ENCODE measurements at places on chromosomes 12 and 14.
A peak's percentile ranks its signal among the peaks of the same experiment; 100 is the strongest.

DNA sequence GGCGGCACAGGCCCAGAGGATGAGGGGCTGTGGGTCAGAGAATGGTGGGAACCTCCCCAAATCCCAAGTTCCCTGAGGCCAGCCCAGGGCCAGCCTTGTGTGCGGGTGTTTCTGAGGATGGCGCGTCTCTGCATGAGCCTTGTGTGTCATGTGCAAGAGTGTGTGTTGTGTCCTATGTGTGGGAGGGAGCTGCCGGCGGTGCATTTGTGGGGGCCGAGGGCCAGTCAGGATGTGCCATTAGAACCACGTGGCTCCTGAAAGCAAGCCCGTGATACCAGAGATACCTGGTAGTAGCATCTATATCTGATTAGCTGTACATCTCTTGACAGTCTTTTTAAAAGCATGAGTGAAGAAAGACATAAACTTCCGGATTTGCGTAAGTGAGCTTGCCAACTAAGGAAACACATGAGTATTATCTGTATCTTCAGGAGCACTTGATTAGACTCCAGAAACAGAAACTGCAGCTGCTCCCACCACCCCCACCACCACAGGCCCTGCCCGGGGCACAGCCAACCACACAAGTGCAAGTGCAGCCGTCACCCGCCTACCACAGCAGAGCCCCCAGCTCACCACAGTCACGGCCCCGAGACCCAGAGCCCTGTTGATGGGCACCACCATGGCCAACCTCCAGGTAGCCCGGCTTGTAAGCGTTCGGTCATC, 19.2 kb downstream of the DDX51 start:
- no peak for DNase-seq

GRCh38 chr14:96626916-96627315, 124.7 kb downstream of the PAPOLA start:
- DNase-seq, result no peak

DNA sequence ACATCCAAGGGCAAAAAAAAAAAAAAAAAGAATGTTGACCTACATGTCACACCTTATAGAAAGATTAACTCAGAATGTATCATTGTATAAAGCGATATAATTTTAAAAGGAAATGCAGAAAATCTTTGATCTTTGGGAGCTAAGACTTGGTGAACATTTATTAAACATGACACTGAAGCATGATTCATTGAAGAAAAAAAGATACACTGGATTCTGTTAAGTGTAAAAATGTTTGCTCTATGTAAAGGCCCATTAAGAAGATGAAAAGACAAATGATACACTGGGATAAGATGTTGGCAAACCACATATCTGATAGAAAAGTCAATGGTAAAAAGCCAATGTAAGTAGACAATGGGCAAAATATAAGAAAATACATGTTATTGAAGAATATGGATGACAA, 1131.0 kb downstream of the AACS start:
- DNase-seq, result no peak

- DNase-seq, result no peak
Measured at GRCh38 chr14:53523226-53523625, 370.1 kb upstream of the DDHD1 start.

GRCh38 chr14:71414631-71415403, 507.6 kb downstream of the PCNX1 start:
- no peak for DNase-seq

DNA sequence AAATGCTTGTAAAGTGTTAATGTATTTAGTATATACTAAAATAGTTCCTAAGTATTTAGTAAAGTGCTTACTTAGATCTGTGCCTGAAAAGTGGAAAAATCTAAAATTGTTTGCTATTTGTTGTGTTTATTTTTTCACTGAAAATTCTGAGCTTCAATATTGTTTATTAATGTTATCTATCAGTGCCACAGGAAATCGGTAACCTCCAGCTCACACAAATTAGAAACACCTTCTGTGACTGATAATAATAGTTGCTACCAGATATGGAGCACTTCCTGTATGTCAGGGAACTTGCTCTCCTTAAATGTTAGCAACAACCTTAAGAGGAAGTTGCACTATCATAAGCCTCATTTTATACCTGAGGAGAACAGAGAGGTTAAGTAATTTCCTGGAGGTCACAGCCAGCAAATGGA, 723 bp upstream of the LRP10 start:
- DNase-seq, result no peak

DNA sequence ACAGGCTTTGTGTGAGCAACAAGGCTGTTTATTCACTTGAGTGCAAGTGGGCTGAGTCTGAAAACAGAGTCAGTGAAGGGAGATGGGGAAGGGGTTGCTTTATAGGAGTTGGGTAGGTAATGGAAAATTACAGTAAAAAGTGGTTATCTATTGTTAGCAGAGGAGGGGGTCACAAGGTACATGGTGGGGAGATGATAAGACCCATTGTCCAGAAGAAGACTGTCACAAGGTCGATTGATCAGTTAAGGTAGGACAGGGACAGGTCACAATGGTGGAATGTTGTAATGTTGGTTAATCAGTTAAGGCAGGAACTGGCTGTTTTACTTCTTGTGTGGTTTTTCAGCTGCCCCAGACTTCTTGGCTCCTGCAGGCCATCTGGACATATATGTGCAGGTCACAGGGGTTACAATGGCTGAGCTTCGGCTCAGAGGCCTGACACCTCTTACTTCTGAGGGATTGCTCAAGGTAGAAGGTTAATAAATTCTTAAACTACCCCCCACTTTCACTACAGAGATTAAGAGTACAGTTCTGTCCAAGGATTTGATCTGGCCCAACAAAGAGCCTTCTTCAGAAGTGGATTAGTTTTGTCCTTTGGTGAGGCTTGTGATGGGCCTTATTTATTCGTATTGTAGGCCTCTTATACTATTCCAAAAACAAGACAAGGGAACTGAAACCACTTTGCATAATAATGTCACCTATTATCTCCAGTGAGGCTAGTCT, 13.8 kb upstream of the DHRS4 start:
- no peak for DNase-seq

DNA sequence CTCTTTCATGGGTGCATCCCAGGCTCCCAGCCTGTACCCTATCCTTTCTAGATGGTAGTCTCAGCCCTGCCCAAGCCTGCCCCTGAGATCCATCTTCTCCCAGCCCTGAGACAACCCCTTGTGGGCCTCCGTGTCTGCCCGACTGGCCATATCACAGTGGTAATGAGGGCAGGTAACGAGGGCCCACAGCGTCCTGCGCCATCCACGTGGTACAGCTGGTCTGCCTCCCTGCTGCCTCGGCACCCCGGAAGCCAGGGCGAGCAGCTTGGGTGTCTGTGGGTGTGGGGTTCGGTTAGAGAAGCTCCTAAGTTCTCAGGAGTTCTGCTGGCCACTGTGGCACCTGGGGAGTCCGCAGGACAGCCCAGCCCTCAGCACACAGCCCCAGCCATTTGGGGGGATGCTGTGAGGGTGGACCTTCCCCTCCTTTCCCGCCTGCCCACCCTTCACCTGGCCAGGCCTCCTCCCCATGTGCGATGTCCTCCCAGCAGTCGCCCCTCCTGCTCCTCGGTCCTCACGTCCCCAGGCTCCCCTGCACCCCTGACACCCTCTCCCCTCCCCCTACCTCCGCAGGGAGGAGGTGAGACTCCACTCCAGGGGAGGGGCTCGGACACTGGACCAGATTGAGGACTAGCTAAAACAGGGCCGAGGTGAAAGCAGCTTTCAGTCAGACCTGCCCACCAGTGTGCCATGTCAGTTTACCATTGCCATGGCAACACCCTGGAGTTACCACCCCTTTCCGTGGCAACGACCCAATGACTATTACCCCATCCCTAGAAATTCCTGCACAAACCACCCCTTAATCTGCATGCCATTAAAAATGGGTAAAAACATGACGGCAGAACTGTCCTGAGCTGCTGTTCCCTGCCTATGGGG, 69.0 kb downstream of the KIF26A start:
- no peak for DNase-seq

- no peak for DNase-seq
Measured at GRCh38 chr12:2692080-2692479, 102.7 kb upstream of the FKBP4 start.

DNA sequence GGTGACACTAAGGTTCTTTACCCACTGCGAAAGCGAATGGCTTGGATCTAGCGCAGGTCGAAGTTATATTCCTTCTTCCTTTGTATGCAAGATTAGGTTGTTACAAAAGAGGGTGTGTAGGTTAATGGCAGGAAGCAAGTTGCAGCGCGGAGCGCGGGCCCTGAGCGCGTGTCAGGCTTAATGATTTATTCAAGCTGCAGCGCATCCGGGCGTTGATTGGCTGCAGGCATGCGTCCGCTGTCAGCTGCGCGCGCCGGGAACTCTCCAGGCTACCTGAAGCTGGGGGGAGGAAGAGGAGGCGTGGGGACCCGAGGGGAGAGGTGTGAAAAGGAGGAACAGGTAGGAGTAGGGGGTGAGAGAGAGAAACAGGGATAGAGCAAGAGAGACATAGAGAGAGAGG, 7.4 kb downstream of the ASCL1 start:
- peak; percentile 98 for DNase-seq

- no peak for DNase-seq
Measured at GRCh38 chr14:100033347-100034075, 31.7 kb upstream of the EVL start.

DNA sequence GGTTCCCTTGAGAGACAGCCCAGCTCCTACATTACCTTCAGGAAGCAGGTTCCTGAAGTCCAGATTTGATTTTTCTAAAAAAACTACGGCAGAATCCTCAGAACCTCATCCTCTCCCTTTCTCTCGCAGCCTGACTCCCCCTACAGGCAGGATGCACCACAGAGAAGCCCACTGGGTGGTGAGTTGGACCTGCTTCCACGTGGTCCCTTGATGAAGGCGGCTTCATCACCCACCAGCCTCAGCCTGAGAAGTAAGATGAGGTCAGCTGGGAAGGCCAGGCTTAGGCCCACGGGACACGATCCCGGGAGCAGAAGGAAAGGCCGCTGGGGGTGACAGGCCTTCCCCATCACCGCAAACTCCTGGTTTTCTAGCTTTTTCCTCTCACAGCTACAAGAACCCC, 83.0 kb downstream of the ACTN1 start:
- no peak for DNase-seq

DNA sequence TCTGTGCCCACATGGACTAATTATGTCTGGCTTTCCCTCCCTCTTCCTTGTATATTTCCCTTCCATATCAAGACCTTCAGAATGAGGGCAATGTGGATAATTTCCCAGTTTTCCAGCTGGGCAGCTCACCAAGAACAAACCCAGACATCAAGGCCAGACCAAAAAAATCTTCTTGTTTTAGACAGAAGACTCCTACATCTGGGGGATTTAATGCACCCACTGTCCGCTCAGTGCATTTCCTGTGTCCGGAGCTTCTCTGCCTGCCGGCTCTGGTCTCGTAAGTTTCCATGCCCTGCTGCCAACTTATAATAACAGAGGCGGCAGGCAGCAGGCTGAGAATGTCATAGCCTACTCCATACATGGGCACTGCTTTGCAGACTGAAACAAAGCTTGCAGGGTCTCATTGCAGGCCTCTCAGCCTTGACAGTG, 207.2 kb upstream of the BCL2L14 start:
- DNase-seq, result no peak

DNA sequence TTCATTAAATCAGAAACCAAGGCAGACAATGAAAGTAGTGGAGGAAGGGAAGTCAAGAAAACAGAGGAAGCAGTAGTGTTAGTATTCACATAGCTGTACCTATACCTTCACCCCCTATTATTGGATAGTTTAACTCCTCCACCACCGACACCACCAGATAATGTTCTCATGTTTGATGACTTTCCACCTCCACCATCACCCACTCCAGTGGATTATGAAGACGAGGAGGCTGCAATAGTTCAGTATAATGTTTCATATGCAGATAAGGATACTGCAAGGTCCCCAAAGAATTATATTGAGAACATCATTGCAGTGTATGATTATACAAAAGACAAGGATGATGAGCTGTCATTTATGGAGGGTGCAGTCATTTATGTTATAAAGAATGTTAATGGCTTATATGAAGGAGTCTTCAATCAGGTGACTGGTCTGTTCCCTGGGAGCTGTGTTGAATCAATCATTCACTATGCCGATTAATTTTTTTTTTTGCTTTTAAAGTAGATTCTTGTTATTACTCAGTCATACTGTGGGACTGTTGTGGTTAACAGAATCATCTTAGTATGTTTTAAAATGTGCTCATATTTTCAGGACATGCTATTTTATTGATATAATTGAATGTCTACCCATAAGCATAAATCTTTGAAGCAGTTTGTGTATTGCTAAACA, 32.2 kb upstream of the KTN1 start:
- no peak for DNase-seq

GRCh38 chr14:67984274-67984673, 164.7 kb downstream of the RAD51B start:
- no peak for DNase-seq

DNA sequence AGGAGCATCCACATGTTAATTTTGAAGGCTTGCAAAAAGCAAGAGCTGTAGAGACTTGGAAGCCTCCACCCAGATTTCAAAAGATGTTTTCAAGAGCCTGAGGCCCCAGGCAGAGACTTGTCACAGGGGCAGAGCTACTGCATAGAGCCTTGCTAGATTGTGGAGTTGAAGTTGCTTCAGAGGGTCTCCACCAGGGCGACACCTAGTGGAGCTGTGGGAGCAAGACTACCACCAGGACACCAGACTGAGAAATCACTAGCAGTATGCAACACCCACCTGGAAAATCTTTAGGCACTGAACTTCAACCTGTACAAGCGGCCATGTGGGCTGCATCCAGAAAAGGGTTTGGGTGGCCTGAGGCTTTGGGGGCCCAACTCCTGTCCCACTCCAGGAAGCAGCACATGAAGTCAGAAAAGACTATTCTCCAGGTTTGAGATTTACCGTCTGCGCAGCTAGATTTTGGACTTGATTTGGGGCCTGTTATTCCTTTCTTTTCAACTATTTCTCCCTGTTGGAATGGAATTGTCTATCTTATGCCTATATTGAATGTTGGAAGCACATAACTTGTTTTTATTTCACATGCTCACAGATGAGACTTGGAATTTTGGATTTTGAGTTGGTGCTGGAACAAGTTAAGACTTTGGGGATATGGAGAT, 508.6 kb downstream of the FLRT2 start:
- DNase-seq, result no peak

- no peak for DNase-seq
Measured at GRCh38 chr12:87406926-87407325, 622.3 kb downstream of the C12orf50 start.

DNA sequence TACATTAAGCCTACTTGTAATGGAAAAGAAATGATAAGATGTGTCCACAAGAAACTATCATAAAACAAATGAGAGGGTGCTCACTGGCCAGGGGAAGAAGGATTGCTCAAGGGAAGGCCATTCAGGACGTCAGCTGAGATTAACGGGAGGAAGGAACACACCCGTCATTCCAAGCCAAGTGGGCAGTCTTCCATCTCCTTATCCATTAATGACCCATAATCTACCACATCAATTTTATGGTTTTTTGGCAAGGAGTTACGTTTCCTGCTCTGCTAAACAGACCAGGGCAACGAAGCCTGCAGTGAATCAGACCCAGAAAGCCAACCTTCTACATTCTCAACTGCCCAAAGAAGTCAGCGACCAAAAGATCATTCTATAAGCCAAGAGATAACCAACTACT, 25.1 kb downstream of the PRKAB1 start:
- DNase-seq, result no peak

DNA sequence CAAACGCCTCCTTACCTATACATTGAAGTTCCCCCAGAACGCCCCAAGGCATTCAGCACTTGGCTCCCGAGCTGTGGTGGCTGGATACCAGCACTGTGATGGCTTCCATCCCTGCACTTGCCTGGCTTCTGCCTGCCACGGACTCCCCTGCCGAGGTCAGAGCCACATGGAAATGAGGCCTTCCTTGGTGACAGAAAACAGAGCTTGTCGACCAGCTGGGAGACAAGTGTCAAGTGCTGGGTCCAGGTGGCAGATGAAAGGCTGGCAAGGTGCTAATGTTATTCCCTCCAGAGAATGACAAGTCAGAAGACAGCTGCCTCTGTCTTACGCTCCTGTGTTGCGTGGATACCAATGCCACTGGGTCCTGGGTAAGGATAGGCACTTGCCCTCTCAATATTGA, 26.2 kb upstream of the GNG2 start:
- DNase-seq, result no peak
